ENCODE measurements at places on chromosomes 1 and 21.

DNA sequence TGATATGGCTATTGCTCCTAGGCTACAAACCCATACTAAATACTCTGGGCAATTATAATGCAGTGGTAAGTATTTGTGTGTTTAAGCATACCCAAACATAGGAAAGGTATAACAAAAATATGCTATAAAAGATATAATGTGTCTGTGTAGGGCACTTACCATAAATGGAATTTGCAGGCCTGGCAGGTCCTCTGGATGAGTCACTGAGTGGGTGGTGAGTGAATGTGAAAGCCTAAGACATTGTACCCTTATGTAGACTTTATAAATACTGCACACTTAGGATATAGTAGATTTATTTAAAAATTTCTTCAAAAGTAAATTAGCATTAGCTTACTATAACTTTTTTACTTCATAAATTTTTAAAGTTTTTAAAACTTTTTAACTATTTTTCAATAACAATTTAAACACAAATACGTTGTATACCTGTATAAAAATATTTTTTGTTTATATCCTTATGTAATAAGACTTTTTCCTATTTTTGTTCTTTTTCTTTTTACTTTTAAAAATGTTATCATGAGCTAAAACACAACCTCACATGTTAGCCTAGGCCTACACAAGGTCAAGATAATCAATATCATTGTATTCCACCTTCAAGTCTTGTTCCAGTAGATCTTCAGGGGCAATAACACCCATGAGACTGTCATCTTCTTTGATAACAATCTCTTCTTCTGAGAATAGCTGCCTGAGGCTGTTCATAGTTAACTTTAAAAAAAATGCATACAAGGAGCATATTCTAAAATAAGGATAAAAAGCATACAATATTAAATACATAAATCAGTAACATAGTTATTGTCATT is 306.3 kb upstream of the RGS18 start:
- DNase-seq = no peak

GRCh38 chr1:17678011-17678410 is 77.1 kb upstream of the ACTL8 start:
- DNase-seq = no peak

DNA sequence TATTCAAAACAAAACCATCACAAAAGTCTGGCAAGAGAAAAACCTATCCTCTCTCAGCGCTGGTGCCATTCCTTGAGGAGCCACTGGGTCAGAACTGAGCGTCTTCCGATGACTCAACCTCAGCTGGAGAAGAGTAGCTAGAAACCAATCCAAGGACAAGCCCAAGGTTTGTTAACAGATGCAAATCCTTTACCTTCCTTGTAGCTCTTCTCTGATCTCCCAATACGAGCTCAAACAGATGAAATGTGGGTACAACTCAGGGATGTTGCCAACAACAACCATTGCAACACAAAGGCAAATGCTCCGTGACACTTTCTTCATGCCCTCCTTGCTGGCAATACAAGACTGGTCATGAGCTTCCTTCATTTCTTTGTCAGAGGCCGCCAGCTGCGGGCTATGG is 337.1 kb downstream of the SIPA1L2 start:
- no peak for DNase-seq

DNA sequence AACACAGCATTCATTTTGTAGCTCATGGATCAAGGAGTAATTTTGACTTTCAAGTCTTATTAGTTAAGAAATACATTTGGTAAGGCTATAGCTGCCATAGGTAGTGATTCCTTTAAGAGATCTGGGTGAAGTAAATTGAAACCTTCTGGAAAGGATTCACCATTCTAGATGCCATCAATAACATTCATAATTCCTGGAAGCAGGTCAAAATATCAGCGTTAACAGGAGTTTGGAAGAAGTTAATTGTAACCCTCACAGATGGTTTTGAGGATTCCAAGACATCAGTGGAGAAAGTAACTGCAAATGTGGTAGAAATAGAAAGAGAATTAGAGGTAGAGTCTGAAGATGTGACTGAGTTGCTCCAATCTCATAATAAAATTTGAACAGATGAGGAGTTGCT is 216.6 kb downstream of the GREM2 start:
- no peak for DNase-seq

DNA sequence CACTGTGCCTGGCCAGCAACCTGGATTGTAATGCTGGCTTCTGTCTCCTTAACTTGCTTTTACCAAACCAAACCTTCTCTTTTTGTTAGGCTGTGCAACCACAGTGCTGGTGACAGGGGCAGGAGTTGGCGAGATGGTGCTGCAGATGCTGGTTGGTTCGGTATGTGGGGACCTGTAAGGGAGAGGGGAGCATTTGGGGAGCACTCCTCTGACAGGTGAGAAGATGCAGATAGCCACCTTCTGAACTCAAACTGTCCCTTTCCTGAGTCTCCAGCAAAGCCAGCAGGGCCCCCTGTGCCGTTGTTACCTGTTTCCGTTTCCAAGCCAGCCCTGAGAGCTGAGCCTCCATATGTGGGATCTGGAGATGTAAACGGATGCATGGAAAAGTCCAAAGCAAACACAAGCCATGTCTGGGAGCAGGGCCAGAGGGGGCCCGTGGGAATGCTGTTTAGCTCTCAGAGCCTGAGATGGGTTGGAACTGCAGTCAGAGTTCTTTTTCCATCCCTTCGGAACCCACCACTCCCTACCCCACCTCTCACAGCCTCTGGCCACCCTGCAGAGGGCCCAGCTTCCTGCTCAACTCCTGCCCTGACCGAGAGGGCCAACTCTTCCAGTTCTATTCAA is 34.0 kb downstream of the ELK4 start:
- DNase-seq = no peak

DNA sequence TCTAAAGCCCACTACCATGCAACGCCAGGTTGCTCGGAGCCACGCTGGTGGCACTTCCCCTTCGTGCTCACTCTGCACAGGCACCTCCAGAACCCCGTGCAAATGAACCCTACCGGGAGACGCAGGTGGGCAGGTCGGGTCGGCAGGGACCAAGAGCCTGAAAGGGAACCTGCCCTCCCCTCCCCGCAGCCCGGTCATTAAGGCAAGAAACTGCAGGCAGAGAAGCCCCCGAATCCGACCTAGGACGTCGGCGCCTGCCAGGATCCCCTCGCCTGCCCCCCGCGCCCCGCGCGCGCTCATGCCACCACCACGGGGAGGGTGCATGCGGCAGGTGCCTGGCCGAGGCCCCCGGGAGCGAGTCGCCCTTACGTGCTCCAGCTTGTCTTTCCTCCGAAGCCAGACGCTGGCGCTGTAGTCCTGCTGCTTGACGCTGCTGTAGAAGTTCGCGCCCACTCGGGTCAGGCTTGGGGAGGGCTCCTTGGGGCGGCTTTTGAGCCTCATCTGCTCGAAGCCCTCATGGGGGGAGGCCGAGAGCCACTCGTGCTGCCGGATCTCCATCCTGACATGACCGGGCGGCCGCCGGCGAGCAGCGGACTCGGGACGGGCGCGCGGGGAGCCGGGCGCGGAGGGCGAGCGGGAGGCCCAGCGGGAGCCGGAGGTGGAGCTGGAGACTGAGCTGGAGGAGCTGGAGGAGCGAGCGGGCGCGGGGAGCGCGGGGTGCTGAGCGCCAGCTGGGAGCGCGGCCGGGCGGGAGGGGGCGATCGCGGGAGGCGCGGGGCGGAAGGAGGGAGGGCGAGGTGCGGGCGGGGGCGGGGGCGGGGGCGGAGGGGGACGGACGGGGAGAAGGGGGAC is 552 bp downstream of the PLD5 start:
- DNase-seq = no peak

DNA sequence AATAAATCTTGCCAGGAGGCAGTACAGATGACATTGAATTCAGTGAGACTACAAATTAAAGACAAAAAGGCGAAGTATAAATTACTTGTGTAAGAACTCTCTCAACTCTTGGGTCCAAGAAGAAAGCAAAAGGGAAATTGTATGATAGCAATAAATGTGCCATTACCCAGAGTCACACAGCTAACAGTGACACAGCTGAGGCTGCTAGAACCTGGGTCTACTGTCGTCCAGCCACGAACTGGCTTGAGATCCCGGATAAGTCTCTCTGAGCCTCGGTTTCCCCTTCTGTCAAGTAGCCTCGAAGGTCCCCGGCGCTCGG is 362 bp upstream of the ROR1 start:
- DNase-seq = peak; percentile 41

DNA sequence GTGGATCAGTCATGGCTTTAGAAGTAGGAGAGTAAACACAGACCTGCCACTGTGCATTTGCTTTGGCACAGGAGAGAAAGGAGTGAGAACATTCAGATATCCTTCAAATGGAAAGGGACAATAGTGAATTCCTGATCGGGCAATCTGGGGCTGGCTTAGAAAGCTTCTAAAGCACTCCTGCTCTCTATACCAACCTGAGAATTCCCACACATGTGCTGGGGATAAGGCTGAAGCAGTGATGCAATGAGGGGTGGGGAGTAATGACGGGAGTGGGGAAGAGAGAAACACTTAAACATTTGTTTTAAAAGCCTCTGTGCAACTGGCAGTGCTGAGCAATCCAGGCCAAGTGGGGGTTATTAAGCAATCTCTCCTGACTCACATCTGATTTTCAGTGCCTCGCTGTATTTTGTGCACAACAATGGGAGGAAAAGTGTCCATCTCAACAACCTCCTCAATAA is 108.8 kb downstream of the KIAA0319L start:
- DNase-seq = no peak

DNA sequence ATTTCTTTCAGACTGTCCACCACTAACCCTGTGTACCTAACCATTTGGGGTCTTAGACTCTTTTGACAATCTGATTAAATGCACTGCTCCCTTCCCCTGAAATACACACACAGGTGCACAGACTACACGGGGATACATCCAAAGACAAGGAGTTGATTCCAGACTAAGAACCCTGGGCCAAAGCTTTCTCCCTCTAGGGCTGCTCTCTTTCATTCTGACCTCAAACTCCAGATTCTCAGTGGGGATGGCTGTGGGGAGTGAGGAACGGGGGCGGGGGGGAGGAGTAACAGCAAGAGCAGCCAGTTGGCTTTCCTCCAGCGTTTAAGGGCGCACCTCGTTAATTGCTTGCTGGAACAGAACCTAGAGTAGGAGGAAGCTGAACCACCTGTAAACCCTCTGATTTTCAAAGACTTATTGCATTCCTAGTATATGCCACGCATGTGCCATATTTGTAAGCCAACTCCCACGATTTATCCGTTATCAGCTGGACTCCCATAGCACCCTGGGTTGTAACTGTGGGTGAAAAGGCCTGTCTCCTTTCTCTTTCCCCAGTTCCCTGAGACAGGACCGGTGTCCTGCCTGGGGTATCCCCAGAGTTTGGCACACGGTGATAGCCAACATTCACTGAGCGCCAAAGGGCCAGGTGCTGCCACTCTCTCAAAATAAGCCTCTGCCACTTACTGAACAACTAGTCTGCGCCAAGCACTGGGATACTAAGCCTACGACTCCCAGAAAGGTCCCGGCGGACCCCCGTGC is 920 bp downstream of the MTHFR start:
- no peak for DNase-seq

DNA sequence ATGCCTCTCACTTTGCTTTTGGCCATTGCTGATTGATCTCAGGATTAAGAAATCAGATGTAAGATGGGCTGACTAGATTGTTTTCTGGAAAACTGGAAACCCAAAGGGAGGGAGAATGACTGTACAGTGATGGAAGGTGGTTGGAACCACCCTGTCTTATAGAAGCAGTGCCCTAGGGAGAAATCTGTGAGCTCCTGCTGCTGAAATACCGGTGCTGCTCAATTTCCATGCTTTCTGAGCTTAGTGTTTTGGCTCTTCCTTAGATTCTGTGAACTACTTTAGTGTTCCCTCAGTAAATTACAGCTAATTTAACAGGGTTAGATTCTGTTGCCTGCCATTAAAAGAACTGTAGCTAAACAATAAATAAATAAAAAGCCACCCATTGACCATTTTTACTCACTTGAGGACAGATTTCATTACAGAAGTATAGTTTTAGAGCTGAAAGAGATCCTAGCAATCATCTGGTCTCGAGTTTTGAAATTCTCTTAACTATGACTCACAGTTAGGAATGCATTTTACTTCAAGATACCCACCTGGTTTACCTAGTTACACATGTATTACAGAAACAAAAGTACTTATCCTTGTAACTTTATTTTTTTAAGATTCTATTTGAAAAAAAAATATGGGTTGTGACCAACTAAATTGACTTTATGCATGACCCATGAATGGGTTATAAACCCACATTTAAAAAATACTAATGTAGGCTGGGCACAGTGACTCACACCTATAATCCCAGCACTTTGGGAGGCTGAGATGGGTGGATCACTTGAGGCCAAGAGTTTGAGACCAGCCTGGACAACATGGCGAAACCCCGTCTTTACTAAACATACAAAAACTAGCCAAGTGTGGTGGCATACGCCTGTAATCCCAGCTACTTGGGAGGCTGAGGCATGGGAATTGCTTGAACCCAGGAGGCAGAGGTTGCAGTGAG is 33.2 kb downstream of the CAMSAP2 start:
- no peak for DNase-seq

DNA sequence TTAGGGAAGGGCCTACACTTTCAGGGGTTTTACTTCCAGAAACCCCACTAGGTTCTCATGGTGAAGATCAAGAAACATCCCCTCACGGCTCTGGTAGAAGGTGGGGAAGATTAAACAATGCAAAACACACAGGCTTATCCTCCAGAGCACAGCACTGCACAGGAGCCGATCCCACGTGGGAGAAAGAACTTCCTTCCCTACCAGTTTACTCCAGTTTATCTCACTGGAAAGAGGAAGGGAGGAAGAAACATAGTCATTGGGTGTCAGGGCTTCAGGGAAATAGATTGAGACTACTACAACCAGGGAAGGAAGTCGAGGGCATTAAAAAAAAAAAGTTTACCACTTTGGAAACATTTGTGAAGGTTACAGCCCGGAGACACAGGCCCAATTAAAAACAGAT is 164.4 kb downstream of the NTPCR start:
- no peak for DNase-seq

DNA sequence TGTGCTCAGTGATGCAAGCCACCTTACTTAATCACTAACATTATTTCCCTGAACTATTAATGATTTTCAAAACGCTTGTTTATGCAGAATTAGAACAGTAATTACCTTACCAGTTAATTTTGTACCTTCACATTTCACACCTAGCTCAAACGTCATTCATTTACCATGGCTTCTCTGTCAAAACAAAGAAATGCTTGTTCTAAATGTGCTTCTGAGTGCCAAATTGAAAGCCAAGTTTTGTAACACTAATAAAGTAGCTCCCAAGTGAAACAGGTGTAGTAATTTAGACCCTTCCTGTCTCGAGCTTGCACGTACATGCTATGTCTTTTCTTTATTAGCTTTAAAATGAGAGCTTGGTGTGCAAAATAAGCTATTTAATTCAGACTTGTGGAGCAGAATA is 533.7 kb upstream of the PKN2 start:
- no peak for DNase-seq

DNA sequence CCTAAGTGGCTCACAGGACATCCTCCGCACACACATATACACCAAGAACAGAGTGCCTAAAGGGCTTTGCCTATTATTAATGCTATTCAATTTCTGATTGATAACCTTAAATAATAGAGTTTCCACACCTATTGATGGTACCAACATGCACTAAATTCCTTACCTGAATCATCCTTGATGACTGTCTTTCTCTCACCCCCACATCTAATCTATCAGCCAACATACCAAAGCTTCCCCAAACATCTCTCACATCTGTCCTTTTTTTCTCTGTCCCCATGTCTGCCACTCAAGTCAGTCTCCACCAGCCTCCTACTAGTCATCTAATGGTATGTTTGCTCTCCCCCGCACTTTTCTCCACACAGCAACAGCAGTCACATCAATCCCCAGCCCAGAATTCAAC is 174.4 kb downstream of the DSCAM start:
- no peak for DNase-seq

All from Panc1 (cell line).